ENCODE measurements at places on chromosomes 4 and X.

DNA sequence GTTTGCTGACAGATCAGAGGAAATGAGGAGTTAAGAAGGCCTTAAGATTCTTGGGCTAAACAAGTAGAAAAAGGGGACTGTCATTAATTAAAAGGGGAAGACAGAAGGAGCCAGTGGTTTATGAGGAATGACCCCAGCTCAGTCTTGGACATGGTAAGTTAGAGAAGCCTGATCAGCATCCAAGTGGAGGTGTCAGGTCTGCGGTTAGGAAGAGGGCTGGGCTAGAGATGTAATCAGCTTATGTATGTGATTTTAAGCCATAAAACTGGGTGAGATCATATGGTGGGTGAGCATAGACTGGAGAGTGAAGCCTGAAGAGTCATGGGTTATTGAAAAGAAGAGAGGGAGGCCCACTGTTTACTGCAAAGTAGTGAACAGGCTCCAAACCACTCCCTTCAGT is 246.1 kb downstream of the NR3C2 start:
- DNase-seq, result no peak

GRCh38 chr4:57117491-57117890 is 7.3 kb upstream of the IGFBP7 start:
- no peak for DNase-seq

- DNase-seq, result peak; percentile 93
Observed at GRCh38 chr4:186621959-186622553, 66.7 kb upstream of the MTNR1A start.

DNA sequence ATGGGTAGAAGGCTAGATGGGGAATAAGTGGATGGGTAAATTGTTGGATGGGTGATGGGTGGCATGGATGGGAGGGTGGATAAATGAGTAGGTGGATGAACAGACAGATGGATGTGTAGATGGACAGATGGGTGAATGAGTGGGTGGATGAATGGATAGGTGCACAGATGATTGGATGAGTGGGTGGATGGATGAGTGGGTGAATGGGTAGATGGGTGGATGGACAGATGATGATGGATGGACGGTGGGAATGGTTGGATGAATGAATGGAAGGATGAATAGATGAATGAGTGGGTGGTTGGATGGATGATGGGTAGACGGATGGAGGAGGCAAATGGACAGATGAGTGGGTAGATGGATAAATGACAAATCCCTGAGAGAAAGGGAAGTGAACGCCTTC is 68.3 kb downstream of the EVC2 start:
- DNase-seq, result no peak

DNA sequence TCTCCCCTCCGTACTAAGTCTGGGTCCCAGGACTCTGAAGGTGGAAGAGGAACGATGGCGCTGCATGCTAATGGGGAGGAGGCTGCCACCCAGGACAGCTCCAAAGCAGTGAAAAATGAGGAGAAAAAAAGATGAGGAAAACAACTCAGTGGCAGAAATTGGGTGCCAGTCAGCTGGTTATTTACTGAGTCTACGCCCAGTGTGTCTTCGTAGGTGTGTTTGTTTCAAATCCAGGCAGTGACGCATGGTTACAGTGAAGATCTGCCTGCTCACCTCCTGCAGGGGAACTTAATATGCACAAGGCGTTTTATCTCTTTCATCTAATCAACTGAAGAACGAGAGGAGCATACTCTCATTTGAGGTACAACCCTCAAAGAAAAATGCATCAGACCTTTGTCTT is 70.9 kb upstream of the FBXW7 start:
- no peak for DNase-seq
